ENCODE measurements at places on chromosomes 7 and 10.

DNA sequence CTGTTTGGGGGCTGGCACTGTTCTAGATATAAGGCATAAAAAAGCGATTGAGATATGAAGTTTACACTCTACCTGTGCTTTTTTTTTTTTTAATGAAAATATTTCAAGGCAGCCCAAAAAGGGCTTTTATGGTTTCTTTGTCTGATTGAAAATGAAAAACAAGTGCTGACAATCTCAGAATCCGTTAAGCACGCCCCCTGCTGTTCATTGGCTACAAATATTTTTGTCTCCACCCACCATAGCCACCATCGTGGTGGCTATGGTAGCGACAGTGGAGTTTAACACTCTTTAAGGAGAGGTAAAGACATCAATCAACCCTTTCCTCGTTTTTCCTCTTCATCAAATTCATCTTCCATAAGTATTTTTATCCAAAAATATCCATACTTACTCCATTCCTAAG, 94.2 kb downstream of the CD36 start:
- no peak for DNase-seq

DNA sequence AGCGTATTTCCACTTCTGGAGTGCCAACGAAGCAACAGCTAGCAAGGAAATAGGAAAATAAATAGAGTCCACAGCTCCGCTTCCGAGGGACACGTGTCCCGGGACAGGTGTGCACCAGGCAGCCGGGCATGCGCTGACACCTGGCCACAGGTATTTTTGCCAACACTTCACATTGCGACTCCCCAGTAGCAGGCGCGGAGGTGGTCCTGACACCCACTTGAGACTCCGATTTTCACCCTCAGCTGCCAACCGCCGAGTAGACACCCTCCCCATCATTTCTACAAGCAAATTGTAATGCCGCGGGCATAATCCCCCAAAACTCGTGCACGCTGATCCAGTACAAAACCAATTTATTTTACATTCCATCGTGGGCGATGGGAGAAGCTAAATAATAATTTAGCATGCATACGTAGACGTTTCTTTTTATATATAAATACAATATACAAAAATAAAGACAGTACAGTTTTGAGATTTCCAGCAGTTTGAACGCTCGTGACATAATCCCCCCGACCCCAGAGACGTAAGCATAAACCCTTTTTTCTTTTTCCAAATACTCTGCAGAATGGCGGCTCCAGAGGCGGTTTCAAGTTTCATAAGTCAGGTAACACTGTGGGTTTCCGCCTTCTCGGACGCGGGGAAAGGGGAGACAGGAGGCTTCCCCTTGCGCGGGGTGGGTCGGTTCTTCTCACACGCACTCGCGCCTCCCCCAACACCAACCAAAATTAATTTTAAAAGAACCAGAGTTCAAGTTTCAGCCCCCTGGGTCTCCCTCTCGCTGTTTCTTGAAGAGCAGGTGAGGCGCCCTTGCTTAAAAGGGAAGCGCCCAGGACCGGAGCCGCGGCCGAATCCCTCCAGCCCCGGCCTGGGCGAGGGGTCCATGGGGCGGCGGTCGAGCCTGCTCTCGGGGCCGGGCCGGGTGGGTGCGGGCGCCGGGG, 5.7 kb downstream of the MNX1 start:
- no peak for DNase-seq

DNA sequence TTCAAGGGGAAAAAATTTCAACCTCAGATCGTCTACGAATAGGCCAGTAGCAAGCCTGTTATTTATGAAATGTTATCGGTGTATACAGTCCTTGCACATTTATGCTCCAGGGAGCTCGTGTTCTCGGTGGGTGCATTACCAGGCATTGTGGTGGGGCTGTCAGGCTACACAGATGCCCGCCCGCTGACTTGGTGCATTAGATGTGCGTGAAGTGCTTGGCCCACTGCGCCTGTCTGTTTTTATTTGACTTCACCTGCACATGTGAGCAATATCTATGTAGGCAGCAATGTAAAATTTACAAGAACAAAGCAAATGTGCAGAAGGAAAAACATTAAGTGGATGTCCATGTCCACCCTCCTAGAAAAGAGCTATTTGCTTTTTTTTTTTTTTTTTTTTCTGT, 2.8 kb downstream of the FOXK1 start:
- DNase-seq: no peak

GRCh38 chr10:58797356-58797755, 284.7 kb downstream of the BICC1 start:
- no peak for DNase-seq

DNA sequence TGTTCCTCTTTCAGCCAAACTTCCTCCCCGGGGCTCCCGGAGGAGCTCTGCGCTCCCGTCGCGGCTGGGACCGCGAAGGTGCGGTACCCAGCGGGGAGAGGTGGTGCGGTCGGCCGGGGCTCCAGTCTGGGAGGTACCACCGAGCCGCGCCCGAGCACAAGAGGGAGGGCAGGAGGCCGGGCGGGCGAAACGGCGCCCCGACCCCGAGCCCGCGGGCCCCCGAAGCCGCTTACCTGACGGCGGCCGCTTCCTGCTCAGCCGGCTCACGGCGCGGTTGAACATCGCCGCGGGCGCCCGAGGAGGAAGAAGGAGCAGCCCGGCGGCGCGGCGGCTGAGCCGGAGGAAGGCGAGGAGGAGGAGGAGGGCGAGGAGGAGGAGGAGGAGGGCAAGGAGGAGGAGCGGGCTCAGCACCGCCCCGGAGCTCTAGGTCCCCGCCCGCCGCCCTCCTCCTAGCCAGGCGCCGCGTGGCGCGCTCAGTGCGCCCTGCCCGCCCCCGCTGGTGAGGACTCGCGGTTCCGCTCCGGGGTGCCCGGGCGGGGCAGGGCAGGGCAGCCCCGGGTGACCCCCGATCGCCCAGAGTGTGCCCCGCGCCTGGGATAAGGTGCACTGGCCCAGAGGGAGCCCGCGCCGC, at the start of gene RGS10:
Gene RGS10 (minus strand): TSS at position 363 of the 631 bp plus-strand sequence. CDS start 81 bp downstream, at position 282.
- peak; percentile 91 for DNase-seq

DNA sequence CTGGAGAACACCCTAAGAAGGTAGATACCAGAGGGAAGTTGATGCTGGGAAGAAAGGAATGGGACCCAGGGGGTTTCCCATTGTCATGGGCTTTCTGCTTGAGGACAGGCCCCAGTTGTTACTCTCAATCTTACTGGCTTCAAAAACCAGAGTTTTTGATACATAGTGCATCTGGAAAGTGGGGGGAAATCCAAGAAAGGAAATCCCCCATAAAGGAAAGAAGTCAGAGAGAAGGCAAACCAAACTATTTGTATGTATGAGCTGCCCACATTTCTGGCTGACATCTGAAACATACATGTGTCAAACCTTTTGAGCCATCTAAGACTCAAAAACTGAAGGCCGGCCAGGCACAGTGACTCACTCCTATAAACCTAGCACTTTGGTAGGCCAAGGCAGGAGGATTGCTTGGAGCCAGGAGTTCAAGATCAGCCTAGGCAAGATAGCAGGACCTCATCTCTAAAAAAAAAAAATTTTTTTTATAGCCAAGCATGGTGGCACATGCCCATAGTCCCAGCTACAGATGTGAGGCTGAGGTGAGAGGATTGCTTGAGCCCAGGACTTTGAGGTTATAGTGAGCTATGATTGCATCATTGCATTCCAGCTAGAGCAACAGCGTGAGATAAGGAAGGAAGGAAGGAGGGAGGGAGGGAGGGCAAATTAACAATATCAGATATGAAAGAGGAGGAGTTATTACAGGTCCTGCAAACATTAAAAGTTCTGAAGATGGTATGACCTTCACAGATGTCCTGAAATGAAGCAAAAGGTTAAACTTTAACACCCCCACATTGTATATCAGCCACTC, 6.7 kb upstream of the COA1 start:
- no peak for DNase-seq

- DNase-seq: no peak
Measured at GRCh38 chr7:111392294-111392693, 170.0 kb downstream of the IMMP2L start.

DNA sequence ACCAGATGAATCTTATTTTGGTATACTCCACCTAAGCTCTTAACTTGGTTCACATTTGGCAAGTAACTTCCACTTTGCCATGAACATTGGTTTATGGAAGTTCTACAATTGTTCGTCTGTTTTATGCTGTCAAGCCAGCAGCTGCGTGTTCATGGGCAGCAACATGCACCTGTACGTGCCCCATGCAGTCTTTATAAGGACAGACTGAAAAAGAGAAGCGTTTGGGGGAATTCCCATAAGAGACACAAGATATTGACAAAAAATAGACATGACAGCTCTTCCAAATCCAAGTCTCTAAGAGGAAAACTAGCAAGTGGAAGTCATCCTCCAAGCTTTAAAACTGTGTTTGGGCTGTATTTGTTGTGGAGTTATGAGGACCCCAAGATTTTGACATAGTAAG, 151.6 kb downstream of the SLC16A9 start:
- DNase-seq: no peak

GRCh38 chr10:133276435-133277201, at the start of gene ADAM8:
ADAM8 (minus strand) TSS chr10:133276868; CDS start chr10:133276817, 51 bp downstream.
- peak; percentile 60 for DNase-seq

GRCh38 chr10:52688899-52689298, 83.7 kb downstream of the MBL2 start:
- no peak for DNase-seq

DNA sequence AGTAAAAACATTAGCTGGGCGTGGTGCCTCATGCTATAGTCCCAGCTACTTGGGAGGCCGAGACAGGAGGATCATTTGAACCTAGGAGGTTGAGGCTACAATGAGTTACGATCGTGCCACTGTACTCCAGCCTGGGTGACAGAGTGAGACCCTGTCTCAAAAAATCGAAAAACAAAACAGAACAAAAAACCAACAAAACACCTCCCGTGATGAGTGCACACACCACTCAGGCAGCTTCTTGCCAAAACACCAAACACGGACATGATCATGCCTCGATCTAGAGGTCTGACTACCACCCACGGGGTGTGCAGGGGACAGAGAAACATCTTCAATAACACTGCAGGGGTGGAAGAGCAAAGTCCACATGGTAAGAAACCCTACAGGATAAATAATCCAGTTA, 44.4 kb downstream of the AMZ1 start:
- no peak for DNase-seq

DNA sequence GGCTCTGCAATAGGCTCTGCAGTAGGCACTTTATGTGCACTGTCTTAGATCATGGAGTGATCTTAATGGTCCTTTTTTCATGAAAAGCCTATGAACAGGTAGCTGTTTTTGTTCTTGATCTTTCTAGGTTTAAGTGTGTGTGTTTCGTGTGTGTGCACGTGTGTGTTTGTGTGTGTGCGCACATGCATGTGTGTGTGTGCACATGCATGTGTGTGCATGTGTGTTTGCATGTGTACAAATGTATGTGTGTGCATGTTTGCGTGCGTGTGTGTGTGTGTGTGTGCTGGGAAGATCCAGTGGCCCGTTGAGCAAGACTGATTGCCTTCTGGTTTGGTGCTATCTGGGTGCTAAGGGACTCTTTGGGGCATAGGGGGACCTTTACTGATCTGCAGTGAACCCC, 334.8 kb downstream of the GLRX3 start:
- DNase-seq: no peak

GRCh38 chr10:23461557-23461956, 22.7 kb downstream of the OTUD1 start:
- DNase-seq: no peak

DNA sequence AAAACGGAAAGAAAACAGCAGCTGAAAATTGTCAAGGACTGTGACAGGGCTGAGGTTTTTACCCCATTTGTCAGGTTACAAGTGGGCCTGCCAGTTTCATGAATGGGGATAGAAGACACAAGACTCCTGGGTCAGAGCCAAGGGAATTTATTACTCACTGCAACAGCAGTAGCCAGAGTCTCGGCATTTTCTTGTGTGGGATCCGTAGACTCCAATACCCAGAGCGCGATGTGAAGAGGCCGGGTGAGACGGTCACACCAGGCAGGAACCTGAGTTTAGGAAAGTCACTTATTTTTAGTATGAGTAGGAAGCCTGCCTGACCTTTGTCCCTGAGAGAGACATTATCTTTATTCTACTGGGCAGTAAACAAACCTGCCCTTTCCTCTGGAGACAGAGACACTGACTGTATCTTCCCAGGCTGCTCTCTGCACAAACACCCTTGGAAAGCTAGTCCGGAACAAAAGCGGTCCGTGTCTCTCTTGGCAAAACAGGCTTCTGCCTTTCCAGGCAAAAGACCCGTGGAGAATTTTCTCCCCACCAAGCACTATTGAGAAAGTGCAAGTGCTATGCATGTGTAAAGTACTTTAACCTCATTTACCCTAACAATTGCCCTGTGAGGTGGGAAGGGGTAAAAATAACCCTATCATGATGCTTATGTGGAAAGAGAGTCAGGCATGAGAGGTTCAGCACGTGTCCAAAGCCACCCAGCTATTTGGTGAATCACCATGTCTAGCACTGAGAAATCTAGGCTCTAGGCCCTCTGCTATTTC, 58.4 kb downstream of the JCAD start:
- DNase-seq: no peak

GRCh38 chr7:24786941-24787340, 29.7 kb upstream of the GSDME start:
- no peak for DNase-seq
